ENCODE measurements at places on chromosomes 4 and X. TPM values are rescaled to one million over a fixed set of nuclear protein-coding genes. Genes with fewer than 3 reads are reported as not detected.
A peak's percentile ranks its signal among the peaks of the same experiment; 100 is the strongest.

F8A3 gene
- total RNA-seq = 2.6 TPM

NAP1L5 gene
- 5.5 TPM for total RNA-seq

- DNase-seq = no peak
Observed at GRCh38 chr4:136881666-136882065, 650.6 kb downstream of the PCDH18 start.

DNA sequence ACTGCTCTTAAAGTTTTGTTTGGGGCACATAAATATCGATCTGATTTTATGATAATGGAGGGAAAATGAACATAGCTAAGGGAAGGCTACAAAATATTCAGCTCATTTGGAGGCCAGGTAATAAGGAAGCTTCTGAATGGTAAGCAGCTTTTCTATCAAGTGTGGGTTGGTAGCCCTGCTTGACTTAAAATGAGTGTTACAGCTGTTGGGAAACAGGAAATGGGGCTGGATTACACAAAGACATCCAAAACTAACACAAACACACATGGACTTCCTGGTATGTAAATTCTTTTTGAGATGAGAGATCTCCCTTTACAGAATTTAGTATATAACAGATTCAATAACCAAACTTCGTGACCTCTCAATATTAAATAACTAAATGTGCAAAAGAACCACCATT lies 58.0 kb downstream of the FGF16 start:
- peak; percentile 64 for DNase-seq

- peak; percentile 29 for DNase-seq
Observed at GRCh38 chrX:13283512-13283911, 36.3 kb downstream of the ATXN3L start.

COL4A6 gene
- 0.32 TPM for total RNA-seq

DNA sequence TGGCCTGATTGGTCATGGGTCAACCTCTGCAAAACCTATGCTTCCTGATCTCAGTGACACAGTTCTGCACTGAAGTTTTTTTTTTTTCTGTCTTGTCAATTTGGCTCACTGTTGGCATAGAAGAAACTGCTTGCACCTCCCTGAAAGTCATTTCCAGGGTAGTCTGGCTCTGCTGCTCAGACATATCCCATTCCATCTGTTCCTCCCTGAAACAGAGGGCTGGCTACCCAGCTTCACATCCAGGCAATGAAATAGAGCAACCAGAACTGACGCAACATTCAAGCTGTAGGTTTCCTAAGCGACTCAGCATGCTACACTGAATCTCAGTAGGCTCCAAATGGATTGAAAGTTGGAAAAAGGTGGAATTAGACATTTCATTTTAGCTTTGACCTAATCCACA lies 176.8 kb upstream of the MBNL3 start:
- no peak for DNase-seq

PAK3 gene
- 2.2 TPM for total RNA-seq

DNA sequence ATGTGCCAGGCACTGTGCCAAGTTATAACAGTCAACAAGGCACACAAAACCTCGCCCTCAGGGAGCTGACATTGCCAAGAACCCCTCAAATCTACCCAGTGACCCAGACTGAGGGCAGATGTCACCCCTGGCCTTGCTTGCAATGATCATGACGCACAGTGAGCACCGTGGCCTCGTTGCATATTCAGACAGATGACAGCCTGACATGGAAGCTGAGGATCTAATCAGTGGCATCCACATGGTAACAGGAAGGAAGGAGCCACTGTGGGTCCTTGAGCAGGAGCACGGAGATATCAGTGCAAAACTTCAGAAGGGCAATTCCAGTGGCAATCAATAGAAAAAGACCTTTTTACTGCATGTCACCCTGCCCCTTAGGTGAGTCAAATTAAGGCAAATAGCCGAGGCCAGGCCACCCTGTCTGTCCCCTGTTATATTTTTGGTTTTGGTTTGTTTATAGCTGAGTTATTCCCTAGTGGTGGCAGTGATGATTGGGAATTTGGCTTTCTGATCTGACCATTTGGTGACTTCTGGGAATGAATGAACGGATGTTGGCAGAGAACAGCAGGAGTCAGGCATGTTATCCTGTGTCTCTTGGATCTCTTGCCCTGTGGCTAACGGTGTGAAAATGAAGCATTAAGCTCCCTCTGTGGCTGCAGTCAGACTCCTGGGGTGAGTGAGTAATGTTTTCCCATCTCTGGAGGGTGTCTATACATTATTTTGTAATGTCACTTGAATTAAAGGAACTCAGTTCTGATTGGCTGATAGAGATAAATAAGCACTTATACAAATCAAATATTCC lies 20.4 kb downstream of the WDR13 start:
- DNase-seq = no peak

GRCh38 chrX:21998037-21998436 lies 34.1 kb upstream of the PHEX start:
- no peak for DNase-seq

- DNase-seq = no peak
Observed at GRCh38 chr4:36316607-36317006, 35.2 kb downstream of the DTHD1 start.

- no peak for DNase-seq
Observed at GRCh38 chrX:8586953-8587352, 122.3 kb downstream of the VCX3B start.

CWH43 gene
- total RNA-seq = not detected

DNA sequence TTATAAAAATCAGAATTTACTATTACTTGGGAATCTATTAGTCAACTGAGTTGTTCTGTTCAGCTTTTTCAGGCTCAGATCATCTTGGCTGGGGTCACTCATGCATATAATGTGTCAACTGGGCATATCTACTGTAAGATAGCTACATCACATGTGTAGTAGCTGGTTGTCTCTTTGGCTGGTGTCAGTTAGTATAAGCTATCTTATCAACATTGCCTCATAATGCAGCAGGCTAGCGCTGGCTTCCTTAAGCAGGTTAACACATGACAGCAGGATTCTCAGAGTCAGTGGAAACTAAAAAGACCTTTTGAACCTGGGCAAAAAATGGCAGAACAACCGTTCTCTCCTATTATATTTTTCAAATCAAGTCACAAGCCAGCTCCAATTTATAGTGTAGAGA lies 378.3 kb upstream of the PCDH10 start:
- DNase-seq = no peak

ARX gene
- total RNA-seq = not detected

DNA sequence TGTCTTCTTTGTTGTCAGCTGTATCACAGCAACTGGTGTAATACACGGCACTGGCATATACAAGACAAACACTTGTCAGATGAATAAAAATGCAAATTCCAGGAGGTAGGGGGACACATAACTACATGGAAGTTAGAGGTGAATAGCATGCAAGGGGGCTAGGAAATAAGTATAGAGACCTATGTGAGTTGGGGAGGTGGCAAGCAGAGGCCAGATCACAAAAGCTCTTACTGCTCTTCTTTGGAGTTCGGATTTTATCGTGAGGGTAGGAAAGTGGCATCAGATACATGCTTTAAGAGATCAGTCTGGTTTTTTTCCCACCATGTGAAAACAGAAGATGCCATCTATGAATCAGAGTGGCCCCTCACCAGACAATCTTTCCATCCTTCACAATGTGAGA lies 2.8 kb upstream of the SRP72 start:
- DNase-seq = no peak

PRRG3 gene
- not detected for total RNA-seq

BMX gene
- under 0.01 TPM for total RNA-seq

DNA sequence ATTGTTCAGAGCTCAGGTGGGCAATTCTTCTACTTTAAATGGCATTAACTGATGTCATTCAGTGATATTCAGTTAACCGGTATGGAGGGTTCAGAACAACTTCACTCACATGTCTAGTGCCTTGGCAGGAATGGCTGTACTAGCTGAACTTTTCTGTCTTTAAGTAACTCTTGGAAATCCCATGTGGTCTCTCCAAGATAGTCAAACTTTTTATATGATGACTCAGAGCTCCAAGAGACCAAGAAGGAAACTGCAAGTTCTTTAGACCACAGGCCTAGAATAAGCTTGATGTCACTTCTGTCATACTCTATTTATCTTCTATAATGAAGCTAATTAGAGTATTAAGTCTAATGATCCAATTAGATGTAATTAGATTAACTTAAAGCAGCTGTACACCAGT lies 24.9 kb downstream of the LHFPL1 start:
- DNase-seq = peak; percentile 13

MAGEE2 gene
- not detected for total RNA-seq

GRCh38 chrX:153723351-153724251 lies 586 bp downstream of the BCAP31 start:
- peak; percentile 51 for DNase-seq

ARAP2 gene
- total RNA-seq = 11.2 TPM

DNA sequence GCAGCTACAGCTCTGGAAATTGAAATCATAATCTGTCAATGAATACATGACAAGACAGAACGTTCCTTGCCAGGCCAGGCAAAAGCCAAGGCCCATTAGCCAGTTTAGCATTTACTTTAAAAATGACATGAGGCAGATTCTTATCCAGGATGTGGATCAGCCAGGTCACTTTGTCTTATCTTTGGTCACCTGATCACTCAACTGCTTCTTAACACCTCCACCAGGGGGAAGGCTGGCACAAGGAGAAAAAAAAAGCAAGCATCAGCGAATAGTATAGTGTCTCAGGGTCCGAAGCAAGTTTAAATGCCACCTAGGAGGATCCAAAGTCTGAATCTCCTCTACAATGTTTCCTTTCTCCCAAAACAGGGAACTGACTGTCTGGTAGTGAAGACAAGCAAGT lies 18.8 kb downstream of the ATP1B4 start:
- peak; percentile 10 for DNase-seq

GRCh38 chr4:177530561-177530960 lies 88.3 kb upstream of the AGA start:
- no peak for DNase-seq

DNA sequence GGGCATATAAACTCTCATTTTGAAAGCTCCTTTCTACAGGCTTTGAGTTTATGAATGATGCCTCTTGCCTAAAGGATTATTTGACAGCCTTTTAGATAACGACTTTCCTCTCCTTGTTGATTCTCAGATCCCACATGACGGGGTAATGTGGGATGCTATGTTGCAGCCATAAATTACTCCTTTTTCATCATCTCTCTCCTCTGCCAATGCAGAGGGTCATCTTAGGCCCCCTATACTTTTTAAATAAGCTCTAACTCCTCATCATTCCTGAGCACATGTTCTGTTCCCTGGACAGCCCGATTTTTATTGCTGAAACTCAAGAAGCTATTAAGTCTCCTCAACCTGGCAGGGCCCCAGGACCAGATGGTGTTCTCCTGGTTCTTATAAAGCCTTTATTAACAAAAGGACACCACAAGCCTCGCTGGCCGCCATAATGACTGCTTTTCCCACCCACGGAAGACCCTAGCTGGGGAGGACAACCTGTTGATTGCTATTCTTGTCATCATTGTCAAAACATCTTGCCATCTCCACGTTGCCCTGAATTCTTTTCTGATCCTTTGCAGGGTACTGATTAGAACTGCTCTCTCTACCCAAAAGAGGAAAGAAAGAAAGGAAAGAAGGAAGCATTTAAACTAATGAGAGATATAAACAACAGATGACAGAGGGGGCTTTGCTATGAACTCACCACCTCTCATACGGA lies 150.7 kb downstream of the DHX15 start:
- no peak for DNase-seq

GRCh38 chr4:185304541-185304940 lies 91.2 kb downstream of the LRP2BP start:
- DNase-seq = no peak

DNA sequence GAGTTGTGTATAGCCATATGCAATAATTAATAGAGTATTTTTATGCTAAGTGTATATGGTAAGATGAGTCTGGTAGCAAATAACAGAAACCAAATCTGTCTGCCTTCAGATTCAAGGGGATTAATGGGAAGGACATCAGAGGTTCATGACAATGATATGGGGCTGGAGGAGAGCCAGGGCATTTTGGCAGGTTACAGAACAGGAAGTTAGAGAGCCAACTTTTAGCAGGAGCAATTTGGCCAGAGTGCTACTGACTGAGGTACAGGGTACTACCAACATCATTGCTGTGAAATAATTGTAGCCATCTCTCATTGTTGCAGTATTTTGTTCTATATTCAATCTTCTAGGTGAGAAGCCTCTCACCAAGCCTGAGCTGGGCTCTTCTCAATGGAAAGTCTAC lies 210.9 kb upstream of the FAM47A start:
- no peak for DNase-seq

- no peak for DNase-seq
Observed at GRCh38 chrX:39480963-39481362, 616.8 kb downstream of the BCOR start.

GRCh38 chrX:39481621-39482020 lies 616.1 kb downstream of the BCOR start:
- DNase-seq = no peak

GRCh38 chr4:118740869-118741268 lies 55.7 kb downstream of the METTL14 start:
- DNase-seq = no peak

IBSP gene
- total RNA-seq = not detected

DMD gene
- total RNA-seq = 29.0 TPM

- DNase-seq = no peak
Observed at GRCh38 chr4:24816797-24817196, 21.4 kb downstream of the SOD3 start.

GRCh38 chrX:150635952-150636351 lies 57.2 kb upstream of the MTMR1 start:
- peak; percentile 33 for DNase-seq

HTATSF1 gene
- total RNA-seq = 35.0 TPM

GRCh38 chr4:145380123-145380522 lies 101.5 kb upstream of the SMAD1 start:
- no peak for DNase-seq

ITM2A gene
- total RNA-seq = not detected

DNA sequence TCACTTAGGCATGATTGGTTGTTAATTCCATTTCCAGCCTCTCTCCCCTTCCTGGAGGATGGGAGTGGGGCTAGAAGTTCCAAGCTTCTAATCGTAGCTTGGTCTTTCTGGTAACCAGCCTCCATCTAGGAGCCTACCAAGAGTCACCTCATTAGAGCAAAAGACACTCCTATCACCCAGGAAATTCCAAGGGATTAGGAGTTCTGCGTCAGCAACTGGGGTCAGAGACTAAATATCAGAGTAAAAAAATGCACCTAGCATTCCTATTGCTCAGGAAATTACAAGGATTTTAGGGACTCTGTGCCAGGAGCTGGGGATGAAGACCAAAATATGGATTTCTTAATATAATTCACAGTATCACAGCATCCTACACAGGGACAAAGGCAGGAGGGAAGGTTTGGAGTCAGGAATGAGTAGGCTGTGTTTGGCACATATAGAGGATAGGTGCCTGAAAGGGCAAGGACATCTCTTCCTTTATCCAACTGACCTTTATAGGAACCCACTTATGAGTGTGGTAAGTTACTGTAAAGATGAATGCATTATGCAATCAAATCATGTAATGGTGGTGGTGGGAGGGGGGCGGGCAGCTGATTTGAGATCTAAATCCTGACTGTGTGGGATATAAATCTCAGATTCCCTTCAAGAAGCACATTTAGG lies 30.5 kb upstream of the LIMCH1 start:
- peak; percentile 75 for DNase-seq

GRCh38 chrX:132023896-132024386 lies 839 bp downstream of the STK26 start:
- no peak for DNase-seq

- no peak for DNase-seq
Observed at GRCh38 chrX:68830419-68831404, 1.9 kb downstream of the EFNB1 start.
